ENCODE measurements at places on chromosomes 5 and 9. TPM values are rescaled to one million over a fixed set of nuclear protein-coding genes. Genes with fewer than 3 reads are reported as not detected.

- H3K27ac ChIP-seq = no peak overlapping the region
- no peaks in the 10 kb centered on the region for H3K4me1 ChIP-seq
- no peak overlapping the region for H3K4me3 ChIP-seq
- H3K27me3 ChIP-seq = no peaks in the 10 kb centered on the region
Observed at GRCh38 chr5:15282611-15283010, 217.4 kb upstream of the FBXL7 start.

- no peaks in the 10 kb centered on the region for H3K4me1 ChIP-seq
- peak; percentile 71 for DNase-seq
Observed at GRCh38 chr9:134781591-134782302, 98.9 kb upstream of the FCN2 start.

Gene SREK1
- total RNA-seq = 66.4 TPM

DNA sequence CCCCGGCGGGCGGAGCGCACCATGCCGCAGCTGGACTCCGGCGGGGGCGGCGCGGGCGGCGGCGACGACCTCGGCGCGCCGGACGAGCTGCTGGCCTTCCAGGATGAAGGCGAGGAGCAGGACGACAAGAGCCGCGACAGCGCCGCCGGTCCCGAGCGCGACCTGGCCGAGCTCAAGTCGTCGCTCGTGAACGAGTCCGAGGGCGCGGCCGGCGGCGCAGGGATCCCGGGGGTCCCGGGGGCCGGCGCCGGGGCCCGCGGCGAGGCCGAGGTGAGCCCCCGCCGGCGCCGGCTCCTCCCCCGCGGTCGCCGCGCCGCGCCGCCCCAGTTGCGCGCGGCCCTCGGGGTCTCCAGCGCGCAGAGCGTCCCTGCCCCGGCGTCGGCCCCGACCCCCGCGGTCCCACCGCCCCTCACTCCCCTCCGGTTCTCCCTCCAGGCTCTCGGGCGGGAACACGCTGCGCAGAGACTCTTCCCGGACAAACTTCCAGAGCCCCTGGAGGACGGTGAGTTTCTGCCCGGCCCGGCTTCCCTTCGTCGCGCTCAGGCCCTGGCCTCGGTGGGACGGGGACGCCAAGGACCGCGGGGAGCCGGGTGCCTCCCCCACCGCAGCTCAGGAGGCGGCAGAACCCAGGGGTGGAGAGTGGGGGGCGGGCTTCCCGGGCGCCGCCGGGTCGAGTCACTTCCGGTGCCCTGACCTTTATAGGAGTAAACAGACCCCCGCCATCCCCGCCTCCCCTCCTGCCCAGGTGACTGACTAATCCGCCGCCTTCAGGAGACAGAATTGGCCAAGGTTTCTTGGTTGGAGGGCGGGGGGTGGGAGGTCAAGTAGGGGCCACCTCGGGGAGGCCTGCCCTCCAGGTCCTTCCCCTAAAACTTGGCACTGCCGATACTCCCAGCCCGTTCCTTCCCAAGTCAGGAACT is 665 bp downstream of the TCF7 start:
- DNase-seq = peak; percentile 91
- no peaks in the 10 kb centered on the region for H3K36me3 ChIP-seq
- peaks cover 40% of the 10 kb centered on the region for H3K27me3 ChIP-seq
- H3K4me1 ChIP-seq = no peaks in the 10 kb centered on the region
- peak overlapping the region; percentile 86 for H3K4me3 ChIP-seq
- H3K27ac ChIP-seq = no peak overlapping the region

Gene IFNB1
- not detected for total RNA-seq

Data from GM23338 (cell line).